Stimulated activated CD8-positive, alpha-beta memory T cell treated with anti-CD3 and anti-CD28 coated beads, Interleukin-15, amount 100 ng/mL, for 1 hour (primary cell): ENCODE measurements at places on chromosomes 16 and 17.

GRCh38 chr16:15038689-15039088 is 17.2 kb downstream of the NTAN1 start:
- DNase-seq, result no peak

DNA sequence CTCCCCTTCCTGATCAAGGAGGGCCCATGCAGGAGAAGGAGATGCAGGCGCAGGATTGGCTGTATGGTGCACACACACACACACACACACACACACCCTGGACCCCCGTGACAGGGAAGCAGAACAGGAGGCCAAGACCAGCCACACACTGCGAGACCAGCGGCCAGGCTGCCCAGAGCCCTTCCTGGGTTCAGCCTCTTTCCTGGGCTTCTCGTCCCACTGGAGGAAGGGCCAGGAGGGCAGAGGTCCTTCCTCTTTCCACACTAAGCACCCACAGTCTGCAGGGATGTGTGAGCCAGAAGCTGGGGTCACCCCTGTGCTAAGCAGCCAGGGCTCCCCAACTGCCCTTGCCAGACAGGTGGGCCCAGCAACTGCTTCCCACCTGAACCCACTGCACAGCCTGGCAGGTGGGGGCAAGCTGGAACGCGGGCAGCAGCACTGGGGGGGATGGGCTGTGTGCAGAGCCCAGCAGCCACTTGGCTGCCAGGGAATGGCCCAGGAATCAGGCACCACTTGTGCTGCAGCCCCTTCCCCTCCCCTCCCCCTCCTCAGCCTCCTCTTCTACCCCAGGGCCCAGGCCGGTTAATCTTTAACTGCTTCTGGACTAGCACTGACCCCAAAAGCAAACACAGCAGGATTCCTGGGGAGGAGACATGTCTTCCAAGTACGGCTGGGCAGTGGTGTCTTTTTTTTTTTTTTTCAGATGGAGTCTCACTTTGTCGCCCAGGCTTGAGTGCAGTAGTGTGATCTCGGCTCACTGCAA is 44.6 kb upstream of the SLC38A10 start:
- DNase-seq, result no peak

GRCh38 chr16:2874912-2875362 is 8.1 kb upstream of the FLYWCH2 start:
- DNase-seq, result peak; percentile 27

DNA sequence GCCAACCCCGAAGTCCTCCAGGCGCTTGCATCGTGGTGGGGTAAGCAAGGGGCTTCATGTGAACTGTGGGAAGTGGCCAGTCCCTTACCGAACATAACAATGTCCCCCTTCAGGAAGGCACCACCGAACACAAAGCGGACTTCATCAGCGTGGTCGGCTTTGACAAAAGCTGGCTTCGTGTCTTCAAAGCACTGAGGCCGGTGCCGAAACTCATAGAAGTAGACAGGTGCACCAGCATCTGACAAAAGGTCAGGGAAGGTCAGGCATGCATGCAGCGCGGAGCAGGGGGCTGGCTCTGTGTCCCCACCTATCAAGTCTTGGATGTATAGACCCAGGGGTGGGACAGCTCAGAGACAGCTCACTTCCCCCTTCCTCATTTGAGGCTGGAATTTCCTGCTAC is 16.6 kb upstream of the CES1 start:
- no peak for DNase-seq

DNA sequence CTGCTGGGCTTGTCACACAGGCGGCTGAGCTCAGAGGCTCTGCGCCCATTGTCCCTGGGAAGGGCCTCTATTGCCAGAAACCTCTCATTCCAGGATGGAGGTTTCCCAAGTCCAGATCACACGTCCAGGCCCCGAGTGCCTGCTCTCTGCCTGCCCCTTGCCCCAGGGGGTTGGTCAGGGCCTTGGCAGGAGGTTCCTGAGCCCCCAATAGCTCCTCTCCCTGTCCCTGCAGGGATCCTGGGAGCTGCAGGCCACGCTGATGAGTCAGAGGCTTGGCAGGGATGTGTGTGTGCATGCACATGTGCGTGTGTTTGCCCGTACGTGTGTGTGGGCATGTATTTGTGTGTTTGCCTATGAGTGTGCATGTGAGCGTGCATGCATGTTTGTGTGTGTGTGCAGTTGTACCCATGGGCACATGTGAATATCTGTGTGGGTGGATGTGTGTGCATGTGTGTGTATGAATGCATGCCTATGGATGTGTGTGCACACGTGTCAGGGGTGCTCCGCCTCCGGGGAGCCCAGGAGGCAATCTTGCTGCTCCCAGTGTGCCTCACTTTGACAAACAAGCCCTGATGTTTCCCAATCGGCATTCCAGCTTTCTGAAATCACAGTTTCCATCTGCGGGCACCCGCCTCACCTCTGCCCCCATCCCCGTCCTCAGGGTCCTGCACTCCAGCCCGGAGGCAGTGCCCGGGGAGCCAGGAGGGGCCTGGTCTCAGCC is 98.4 kb upstream of the GSE1 start:
- no peak for DNase-seq

GRCh38 chr16:54843424-54843750 is 87.3 kb upstream of the IRX5 start:
- no peak for DNase-seq

- no peak for DNase-seq
Measured at GRCh38 chr16:77917971-77918370, 104.4 kb upstream of the CLEC3A start.
